ENCODE measurements at places on chromosomes 7 and 10.

DNA sequence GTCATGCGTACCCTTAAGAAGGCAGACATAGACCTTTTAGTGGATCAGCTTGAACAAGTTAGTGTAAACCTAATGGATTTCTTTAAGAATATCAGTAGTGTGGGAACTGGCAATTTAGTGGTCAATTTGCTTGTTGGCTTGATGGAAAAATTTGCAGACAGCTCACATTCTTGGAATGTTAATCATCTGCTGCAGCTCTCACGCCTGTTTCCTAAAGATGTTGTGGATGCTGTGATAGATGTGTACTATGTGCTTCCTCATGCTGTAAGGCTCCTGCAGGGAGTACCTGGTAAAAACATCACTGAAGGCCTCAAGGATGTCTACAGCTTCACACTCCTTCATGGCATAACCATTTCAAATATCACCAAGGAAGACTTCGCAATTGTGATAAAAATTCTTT is 103.4 kb downstream of the ABCA13 start:
- DNase-seq, result no peak

- DNase-seq, result no peak
Observed at GRCh38 chr7:151251328-151251688, 2.8 kb upstream of the SMARCD3 start.

DNA sequence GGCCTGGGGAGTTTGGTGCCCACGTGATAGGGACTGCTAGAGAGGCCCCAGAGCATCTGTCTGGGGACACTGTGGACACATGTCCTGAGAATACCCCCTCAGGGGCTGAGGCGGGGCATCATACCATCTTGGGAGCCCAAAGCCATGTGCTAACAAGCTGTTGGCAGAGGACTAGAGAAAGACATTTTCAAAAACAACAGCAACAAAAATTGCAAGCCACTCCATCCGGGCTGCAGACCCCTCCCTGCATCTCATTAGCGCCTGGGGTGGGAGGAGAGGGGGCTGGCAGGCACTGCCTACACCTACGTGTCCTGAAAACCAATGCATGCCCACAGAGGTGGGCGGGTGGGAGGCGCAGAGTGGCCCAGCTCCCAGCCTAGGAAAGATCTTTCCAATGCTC is 507.4 kb upstream of the PODXL start:
- no peak for DNase-seq

- DNase-seq, result no peak
Observed at GRCh38 chr7:63070696-63071095, 928.0 kb upstream of the ZNF722 start.

GRCh38 chr7:8068892-8069686 is 100.5 kb downstream of the GLCCI1 start:
- no peak for DNase-seq

- peak; percentile 52 for DNase-seq
Observed at GRCh38 chr7:25259487-25260243, 31.4 kb upstream of the NPVF start.

- no peak for DNase-seq
Observed at GRCh38 chr10:9877978-9878377, 1139.7 kb upstream of the CELF2 start.

DNA sequence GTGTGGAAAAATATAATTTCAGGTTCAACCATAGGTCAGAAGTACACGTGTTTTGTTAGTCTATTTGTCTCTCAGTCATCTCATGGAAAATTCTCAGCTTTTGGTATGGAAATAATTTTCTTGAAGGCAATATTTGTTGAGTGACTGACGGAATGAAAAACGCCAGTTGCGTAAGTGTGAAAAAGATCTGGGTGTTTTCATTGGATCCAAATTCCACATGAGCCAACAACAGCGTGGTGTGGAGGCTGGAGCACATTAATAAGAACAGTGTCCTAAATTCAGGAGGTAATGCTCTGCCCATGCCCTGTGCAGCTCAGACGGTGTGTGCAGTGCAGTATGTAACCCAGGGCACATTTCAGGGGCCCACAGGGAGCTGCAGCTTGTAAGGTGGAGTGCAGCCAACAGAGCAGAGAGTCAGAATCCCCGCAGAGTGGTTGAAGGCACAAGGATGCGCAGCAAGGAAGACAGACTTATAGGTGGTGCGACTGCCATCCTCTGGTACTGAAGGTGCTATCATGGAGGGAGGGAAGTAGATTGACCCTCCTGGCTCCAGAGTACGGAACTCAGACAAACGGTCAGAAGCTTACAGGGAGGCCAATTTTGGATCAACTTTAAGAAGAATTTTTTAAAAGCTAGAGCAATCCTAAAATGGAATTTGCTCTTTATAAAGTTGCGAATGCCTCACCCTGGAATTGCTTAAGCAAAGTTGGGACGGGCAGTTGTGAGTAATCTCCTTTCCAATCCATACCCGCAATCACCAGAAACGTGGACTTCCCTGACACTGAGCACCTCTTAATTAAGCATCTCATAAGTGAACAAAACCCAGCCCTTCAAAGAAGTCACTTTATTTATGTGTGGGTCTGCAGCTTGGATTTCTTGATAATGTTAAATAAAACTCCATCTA is 38.0 kb downstream of the EGFR start:
- peak; percentile 66 for DNase-seq

DNA sequence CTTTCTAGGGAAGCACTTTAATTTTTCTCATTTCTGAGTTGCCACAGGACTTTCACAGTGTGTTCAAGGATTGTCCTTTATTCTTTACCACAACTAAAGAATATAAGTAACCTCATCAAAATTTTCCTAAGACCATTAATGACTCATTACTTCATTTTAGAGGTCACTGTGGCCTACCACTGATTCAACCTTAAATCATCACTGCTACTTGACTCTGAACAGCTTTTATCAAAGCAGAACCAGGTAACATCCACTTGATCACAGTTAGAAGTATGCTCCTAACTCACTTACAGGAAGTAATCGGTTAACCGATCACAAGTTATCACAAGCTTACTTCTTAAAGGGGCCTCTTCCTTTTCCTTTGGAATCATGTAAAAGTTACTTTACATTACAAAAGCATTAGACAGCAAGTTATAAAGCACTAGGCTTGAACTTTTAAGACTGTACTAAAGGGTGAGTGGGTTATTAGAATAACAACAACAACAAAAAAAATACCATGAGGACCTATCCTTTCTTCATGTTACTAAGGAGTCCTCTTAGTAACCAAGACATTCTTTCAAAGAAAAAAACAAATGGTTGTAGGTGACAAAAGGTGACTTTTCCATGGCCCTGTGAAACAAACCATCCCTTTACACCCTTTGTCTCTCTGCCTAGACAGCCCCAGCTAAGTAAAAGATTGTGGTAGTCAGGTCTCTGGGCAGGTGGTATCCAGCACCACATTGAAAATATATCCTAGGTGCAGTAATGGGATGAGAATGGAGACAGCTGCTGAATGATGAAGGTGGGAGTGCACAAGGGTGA is 40.0 kb upstream of the PDK4 start:
- no peak for DNase-seq

GRCh38 chr10:29618341-29619171 is 16.2 kb downstream of the SVIL start:
- DNase-seq, result no peak

- DNase-seq, result no peak
Observed at GRCh38 chr10:119263951-119264617, 56.7 kb downstream of the GRK5 start.

- DNase-seq, result no peak
Observed at GRCh38 chr10:44462338-44462914, 77.5 kb upstream of the CXCL12 start.

- no peak for DNase-seq
Observed at GRCh38 chr7:108347616-108348015, 108.6 kb downstream of the NRCAM start.

GRCh38 chr7:132059141-132059540 is 502.7 kb upstream of the PODXL start:
- DNase-seq, result no peak

DNA sequence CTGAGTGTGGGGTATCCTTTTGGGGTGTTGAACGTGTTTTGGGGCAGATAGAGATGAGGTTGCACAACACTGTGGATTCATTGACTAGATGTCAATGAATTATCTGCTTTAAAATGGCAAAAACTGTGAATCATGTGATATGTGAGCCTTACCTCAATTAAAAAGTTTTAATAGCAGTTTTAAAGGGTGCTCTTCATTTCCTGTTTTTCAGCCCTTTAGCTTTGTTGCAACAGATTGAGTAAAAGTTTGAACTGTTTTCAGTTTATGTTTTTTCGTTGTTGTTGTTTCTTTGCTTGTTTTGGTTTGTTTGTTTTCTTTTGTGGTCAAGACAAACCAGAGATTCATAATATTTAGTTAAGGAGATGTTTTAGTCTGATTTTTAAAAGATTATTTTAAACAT is 9.4 kb downstream of the TAS2R41 start:
- DNase-seq, result no peak

DNA sequence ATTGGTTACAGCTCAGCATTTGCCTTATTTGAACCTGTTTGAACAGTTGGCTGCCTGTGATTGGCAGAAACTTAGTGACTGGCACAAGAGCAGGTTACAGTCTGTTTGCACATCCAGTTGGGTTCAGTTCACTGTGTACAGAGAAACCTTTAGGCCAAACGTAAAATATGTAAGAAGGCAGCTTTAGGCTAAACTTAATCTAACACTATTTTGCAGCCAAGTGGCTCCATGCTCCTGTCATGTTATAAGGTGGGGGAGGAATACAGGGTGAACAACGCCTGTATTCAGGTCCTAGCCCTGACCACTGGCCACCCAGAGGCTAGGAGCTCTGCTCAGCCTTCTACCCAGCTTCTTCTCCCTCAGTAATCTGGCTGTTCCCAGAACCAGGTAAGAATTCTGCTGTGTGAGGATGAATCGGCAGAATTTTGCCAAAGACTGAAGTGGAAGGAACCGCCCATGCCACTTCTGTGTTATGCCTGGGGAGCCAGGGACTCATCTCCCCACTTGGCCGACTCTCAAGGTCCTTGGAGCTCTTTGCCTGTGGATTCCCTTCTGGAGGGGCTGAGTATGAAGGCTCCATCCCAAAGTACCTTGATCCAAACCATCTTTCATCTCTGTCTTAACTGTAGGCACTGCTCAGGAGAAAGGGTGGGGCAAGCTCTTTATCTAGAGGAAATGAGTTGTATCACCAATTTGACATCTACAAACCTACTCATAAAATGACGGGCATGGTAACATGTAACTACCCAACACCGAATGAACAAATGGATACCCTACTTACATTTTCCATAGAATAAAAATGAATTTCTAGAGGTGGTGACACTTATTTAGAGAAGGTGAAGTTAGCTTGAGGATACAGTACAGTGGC is 164.4 kb upstream of the NAMPT start:
- DNase-seq, result no peak

GRCh38 chr10:133106516-133106915 is 18.8 kb downstream of the ADGRA1 start:
- no peak for DNase-seq

DNA sequence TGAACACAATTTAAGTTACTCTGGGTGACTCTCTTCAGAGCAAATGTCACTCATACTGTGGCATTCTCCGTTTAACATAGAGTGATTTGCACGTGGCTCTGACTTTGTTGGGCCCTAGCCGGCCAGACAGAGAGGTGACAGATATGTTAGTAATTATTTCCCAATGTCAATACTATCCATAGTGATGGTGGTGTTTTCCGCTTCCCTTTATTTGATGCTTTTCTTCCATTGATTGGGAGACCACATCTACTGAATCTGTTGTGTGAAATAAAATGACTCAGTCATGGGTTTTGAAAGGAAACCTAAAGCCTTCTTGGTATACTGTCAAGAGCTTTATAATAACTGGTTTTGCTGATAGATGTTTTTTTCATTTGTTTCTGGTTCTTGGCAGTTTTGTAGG is 7.4 kb downstream of the AVL9 start:
- DNase-seq, result no peak

DNA sequence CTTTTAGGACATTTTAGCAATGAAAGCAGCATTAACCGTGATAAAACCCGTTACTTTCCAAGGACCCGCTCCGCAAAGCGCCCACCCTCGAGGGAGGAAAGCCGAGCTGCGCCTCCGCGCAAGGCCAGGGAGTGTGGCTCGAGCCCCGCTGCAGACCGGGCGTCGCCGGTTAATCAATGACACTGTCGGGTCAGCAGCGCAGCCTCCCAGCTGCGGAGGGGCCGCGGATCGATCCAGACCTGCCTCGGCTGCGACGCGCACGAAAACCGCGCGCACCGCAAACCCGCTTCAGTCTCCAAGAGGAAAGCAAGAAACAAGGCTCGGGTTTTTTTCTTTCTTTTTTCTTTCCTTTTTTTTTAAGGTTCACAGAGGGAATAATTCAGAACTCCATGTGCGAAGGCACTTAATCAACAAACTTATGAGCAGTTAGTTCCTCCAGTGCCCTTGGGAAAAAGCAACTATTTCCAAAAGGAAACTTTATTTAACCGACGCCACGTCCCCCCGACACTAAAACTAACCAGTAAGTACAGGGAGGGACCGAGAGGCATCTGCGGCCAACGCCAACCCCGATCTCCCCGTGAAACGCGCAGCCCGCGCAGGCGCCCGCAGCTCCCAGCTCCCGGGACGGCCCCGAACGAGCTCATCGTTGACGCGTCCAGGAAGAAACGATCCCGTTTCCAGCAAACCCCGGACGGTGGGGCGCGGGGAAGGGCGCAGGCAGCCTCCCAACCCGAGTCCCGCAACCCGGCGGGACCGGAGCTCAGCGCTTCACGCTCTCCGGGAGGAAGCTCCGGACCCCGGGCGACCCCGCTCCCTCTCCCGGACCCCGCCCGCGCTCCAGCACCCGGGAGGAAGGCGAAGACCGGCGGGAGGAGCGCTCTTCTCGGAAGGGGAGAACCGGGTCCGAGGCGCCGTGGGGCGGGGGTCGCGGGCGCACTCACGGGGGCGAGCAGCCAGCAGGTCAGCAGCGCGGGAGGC is 598 bp downstream of the VIPR2 start:
- DNase-seq, result no peak

DNA sequence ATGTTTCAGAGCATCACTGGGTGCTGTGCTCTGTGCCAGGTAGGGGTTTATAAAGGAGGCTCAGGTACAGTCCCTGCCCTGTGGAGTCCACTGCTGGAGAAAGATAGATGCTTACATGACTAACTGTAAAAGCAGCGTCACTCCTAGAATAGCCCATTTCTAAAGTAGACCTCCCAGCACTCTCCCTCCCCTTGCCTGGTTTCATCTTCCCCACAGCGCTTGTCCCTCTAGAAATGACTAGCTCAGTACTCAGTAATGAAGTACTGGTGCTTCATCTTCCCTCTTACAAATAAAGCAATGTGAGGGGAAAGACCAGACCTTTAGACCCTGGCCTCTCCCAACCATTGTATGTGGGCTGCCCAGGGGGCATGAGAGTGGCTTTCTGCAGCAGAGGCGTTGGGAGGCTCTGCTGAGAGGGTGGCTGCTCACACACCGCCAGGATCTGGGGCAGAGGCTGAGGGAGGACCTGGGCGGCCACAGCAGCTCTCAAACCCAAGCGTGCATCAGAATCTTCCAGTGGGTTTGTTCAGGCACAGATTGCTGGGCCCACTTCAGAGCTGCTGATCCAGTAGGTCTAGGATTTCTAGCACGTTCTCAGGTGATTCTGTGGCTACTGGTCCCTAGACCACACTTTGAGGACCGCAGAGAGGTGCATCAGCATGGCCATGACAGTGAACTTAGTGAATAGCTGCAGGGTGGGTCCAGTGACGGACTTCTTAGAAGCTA is 110.3 kb upstream of the ANLN start:
- no peak for DNase-seq
